Purkinje cell (primary cell): ENCODE measurements at places on chromosomes 11 and 22. TPM values are rescaled to one million over a fixed set of nuclear protein-coding genes. Genes with fewer than 3 reads are reported as not detected.

The AKIP1 gene
- polyA plus RNA-seq: 9.2 and 9.6 TPM in 2 replicates

The TTC36 gene
- not detected in 2 replicates for polyA plus RNA-seq

The CEP57 gene
- polyA plus RNA-seq: 18.1 and 23.7 TPM in 2 replicates

The ZP1 gene
- not detected in 2 replicates for polyA plus RNA-seq

The JAML gene
- polyA plus RNA-seq: not detected in 2 replicates

The PKDREJ gene
- polyA plus RNA-seq: not detected in 2 replicates

The CABP4 gene
- 0.08 and 0.52 TPM in 2 replicates for polyA plus RNA-seq

The UBE4A gene
- polyA plus RNA-seq: 32.6 and 45.9 TPM in 2 replicates

The APOA4 gene
- polyA plus RNA-seq: not detected in 2 replicates

The OR52E5 gene
- polyA plus RNA-seq: not detected in 2 replicates

The OR52I1 gene
- not detected in 2 replicates for polyA plus RNA-seq

The C11orf54 gene
- polyA plus RNA-seq: 18.1 and 19.1 TPM in 2 replicates

The GRIK4 gene
- polyA plus RNA-seq: 8.2 and 8.3 TPM in 2 replicates

The OR8D1 gene
- polyA plus RNA-seq: not detected in 2 replicates

The MS4A18 gene
- polyA plus RNA-seq: not detected in 2 replicates

The APOA5 gene
- not detected in 2 replicates for polyA plus RNA-seq

The KCNE3 gene
- not detected in 2 replicates for polyA plus RNA-seq

The ACCS gene
- not detected in 2 replicates for polyA plus RNA-seq

The LGR4 gene
- polyA plus RNA-seq: 103 and 137 TPM in 2 replicates

The B4GALNT4 gene
- 0.56 and 5.0 TPM in 2 replicates for polyA plus RNA-seq

The TRIM48 gene
- not detected in 2 replicates for polyA plus RNA-seq

The TH gene
- not detected in 2 replicates for polyA plus RNA-seq

The IGF2 gene
- polyA plus RNA-seq: 0.14 TPM in 1 of 2 replicates, not detected in the other

The TMEM80 gene
- polyA plus RNA-seq: 31.2 and 39.5 TPM in 2 replicates

The DNAJB13 gene
- polyA plus RNA-seq: not detected in 2 replicates

The JHY gene
- polyA plus RNA-seq: 3.8 and 7.1 TPM in 2 replicates

The TNKS1BP1 gene
- 3.7 and 5.3 TPM in 2 replicates for polyA plus RNA-seq

The SF1 gene
- 20.3 and 21.6 TPM in 2 replicates for polyA plus RNA-seq

The RAB6A gene
- 143 and 177 TPM in 2 replicates for polyA plus RNA-seq
